ENCODE measurements at places on chromosomes 16 and 17.

DNA sequence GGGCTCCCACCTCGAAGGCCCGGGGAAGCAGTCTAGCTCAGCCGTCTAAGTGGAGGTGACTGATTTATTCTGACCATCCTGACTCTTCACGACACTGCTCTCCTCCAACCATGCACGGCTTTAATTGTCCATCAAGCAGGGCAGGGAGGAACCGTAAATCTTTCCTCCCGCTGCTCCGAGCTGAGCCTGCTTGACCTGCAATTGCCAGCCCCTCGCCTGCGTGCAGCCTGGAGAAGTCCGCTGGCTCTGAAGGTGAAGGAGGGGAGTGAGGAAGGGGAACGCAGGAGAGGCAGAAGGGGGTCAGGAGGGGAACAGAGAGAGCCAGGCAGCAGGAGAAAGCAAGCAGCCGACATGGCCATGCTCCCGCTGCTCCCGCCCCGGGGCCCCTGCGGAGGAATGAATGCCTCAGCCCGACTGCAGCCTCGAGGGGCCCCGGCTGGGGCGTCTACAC lies 10.1 kb downstream of the RBFOX3 start:
- DNase-seq, result peak; percentile 86

- DNase-seq, result peak; percentile 51
Measured at GRCh38 chr16:48113471-48113870, 42.3 kb downstream of the ABCC12 start.

DNA sequence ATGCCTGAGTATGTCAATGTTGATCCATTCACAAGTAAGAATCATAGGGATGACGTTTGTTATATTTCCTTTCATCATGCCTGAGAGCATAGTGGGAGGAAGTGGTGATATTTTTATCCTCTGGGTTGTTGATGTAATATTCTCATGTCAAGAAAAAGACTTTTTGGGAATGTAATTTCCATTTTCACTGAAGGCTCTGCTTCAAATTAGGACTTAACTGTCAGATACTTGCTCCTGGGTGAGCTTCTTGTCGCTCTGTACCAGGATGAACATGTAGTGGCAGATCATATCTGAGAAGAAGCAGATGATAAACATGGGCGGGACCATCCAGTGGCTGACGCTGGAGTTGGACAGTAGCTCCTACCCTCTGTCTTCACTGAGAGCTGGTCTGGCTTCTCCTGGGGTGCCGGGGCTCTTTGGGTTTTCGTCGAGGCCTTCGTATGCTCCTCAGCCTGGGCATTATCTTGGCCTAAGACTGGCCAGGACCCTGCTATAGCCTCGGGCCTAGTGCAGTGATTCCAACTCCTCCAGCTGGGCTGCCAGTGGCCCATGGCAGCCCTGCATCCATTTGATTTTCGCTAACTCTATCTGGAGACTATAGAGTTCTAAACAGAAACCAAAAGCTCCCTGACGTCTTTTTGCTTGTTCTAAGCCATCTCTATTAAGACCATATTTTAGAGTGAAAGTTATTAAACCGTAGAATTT lies 19.7 kb downstream of the CYB5B start:
- no peak for DNase-seq

DNA sequence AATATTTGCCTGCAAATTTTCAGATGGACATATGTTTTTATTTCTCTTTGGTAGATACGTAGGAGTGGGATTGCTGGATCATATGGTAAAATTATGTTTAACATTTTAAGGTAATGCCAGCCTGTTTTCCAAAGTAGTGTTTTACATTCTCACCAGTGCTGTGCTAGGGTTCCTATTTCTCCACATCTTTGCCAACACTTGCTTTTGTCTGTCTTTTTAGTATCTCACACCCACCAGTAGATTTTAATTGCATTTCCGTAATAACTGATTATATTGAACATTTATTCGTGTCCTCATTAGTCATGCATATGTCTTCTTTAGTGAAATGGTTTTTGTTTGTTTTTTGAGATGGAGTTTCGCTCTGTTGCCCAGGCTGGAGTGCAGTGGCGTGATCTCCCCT lies 58.4 kb downstream of the MRTFB start:
- DNase-seq, result no peak

- DNase-seq, result no peak
Measured at GRCh38 chr16:46922239-46922638, 38.1 kb downstream of the GPT2 start.

DNA sequence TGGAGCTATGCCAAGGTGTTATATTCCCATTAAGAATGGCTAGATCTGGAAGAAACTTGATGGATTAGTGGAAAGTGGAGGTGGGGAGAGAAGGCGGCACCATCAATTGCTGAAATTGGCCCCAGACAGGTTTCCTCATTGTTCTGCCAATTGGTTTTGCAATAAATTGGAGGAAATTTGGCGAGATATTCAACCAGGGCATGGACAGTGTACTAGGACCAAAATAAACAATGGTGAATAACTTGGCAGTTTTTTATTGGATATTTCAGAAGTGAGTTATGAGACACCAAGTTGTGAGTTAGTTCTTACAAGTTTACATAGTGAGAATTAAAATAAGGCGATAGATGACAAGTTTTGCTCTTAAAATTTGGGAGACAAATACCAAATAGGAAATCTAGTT lies 41.1 kb upstream of the SOX9 start:
- no peak for DNase-seq

GRCh38 chr17:50916026-50916707 lies 50.0 kb upstream of the TOB1 start:
- DNase-seq, result no peak

GRCh38 chr17:68343976-68344375 lies 52.7 kb downstream of the ARSG start:
- DNase-seq, result no peak

- DNase-seq, result peak; percentile 85
Measured at GRCh38 chr17:18241229-18241871, 15.9 kb downstream of the LLGL1 start.

- DNase-seq, result no peak
Measured at GRCh38 chr17:65898651-65899050, 293.3 kb downstream of the CEP112 start.

DNA sequence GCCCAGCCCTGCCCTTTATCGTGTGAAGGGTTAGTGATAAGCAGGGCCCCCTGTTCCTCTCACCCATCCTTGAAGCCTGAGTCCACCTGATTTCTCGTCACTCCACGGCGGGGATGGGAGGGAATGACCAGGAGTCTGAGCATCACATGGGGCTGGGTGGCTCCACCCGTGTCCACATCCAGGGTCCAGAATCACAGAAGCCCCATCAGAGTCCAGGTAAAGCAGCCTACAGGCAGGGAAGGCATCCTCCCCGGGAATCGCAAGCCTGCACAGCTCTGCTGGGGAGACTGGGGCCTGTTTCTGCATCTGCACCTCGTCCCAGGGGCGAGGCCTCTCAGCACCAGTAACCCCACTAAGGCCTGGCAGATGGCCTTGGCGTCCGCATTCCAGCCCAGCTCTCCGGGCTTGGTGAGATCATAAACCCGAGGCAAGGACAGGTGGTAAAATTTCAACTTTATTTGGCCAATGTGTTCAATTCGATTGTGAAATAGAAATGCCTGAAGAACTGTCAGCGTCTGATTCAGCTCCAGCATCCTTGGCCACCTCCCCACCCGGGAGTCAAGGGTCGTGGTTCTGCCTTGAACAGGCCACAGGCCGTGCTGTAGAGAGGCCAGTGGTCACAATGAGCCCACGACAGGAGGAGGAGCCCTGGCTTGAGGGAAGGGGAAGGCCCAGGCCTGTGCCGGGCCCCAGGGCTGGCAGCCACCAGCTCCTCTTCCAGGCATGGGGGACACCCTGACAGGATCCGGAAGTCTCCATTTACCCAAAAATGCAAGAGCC lies 8.1 kb upstream of the PPP1R27 start:
- no peak for DNase-seq

DNA sequence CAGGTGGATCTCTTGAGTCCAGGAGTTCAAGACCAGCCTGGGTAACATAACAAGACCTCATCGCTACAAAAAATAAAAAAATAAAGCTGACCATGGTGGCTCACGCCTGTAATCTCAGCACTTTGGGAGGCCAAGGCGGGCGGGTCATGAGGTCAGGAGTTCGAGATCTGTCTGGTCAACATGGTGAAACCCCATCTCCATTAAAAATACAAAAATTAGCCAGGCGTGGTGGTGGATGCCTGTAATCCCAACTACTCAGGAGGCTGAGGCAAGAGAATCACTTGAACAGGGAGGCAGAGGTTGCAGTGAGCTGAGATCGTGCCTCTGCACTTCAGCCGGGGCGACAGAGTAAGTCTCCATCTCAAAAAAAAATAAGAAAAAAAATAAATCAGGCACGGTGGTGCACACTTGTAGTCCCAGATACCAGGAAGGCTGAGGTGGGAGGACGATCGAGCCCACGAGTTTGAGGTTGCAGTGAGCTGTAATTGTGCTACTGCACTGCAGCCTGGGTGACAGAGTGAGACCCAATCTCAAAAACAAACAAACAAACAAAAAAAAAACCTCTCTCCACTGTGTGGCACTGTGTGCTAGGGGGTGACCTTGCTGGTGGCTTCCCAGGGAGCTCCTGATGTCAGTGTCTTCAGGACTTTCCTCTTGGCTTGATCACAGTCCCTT lies 19.8 kb upstream of the MAPK3 start:
- DNase-seq, result no peak

DNA sequence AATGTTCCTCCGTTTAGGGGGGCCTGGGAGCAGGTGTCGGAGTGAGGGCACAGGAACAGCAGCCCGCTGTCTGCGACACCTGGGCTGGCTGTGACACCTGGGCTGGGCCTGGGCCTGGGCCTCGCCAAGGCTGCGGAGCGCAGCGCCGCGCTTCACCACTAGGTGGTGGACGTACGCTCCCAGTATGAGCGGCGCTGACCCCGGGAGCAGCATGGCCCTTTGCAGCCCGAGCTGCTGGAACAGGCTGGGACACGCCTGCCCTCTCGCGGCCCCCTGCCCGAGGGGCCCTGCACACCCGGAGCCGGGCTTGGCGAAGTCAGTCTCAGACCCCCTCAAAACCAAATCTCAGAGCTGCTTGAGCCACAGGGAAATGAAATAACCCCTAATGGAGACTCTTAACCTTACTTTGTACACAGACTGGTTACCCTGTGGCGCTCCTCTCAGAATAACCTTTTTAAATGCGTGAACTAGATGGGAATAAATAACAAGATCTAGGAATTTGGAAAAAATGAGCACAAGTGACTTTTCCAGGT lies 38.6 kb upstream of the FA2H start:
- DNase-seq, result peak; percentile 94

DNA sequence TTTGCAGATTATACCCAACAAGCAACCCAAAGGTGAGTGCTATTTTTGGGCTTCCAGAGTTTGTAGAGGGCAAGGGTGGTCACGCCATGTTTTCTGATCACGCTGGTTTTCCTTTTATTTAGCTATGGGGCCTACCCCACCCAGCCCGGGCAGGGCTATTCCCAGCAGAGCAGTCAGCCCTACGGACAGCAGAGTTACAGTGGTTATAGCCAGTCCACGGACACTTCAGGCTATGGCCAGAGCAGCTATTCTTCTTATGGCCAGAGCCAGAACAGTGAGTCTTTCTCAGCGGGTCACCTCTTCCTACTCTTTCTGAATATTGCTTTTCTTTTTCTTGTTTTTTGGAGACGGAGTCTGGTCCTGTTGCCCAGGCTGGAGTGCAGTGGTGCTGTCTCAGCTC lies 2.5 kb downstream of the FUS start:
- no peak for DNase-seq

GRCh38 chr16:3650631-3651265 lies 3.7 kb upstream of the DNASE1 start:
- DNase-seq, result peak; percentile 11

DNA sequence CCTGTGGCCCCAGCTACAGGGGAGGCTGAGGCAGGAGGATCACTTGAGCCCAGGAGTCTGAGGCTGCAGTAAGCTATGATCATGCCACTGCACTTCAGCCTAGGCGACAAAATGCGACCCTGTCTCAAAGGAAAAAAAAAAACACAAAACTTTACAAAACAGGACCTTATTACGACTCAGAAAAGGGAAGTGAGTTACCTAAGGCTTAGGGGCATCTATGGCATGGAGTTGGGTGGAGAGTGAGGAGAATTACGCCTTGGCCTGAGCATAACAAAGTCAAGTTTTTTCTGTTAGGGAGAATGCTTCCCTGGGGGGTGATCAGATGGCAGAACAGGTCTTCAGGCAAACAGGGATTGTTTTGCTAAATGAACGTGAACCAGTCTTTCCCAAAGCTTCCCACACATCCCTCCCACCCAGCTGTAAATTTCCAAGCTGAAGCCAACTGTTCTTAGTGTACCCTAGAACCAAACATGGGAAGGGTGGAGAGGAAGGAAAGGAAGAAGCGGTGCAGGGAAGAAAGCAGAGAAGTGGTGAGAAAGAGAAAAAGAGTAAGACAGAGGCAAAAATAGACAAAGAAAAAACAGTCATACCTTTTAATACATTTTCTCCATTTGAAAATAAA lies 24.6 kb upstream of the TNRC6C start:
- DNase-seq, result peak; percentile 56

- no peak for DNase-seq
Measured at GRCh38 chr16:29663807-29664090, 702 bp downstream of the SPN start.

GRCh38 chr17:6035801-6036394 lies 34.3 kb upstream of the WSCD1 start:
- DNase-seq, result no peak

DNA sequence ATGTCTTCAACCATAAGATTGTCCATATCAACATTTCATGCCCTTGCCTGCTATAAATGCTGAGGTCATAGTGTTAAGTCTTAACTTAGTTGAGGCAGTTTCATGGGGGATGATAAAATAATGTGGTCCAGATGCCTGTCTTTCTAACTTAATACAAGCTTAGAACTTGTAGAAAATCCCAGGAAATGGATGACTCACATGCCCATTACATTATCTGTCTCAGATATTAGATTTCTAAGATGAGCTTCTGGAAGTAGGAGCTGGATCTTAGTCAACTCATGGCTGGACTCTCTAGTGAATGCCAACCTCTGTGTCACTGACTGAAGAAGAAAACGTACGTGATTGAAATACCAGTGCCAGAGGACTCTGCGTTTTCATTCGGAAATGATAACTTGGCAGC lies 797.5 kb upstream of the EEF2KMT start:
- DNase-seq, result no peak

DNA sequence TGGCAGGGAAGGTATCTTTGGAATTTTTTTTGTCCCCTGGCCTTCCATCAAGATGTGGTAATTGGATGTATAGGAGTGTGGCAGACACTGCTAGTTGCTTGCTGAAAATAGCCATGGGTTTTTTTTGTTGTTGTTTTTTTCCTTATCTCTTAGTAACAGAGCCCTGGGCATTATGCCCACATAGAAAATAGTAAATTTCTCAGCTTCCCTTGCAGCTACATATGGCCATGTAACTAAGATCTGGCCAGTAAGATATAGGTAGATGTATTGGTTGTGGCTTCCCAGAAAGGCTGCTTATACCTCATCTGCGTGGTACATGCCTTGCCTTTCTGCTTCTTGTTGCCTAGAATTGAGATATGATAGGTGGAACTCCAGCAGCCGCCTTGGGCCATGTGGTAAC lies 349.9 kb downstream of the CPPED1 start:
- DNase-seq, result no peak

DNA sequence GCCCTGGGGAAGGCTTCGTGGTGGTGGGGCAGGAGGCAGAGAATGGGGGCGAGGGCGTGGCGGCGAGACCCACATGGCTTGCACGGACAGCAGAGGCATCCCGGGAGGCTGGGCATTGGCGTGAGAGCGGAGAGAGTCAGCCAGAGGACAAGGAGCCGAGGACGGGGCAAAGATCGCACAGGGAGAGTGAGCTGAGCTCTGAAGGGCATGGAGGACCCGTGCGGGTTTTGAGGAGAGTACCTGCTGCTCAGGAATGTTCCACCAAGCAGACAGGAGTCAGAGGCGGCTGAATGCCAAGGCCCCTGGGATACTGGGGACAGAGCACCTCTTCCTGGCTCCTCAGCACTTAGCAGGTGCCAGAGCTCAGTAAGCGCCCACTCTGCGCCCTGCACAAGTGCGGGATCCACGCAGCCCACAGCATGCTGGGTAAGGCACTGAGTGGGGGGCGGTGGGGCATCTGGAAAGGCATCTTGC lies 47.8 kb downstream of the ARHGAP27 start:
- DNase-seq, result peak; percentile 79

All from H7 (cell line).